ENCODE measurements at places on chromosomes 6 and 20. TPM values are rescaled to one million over a fixed set of nuclear protein-coding genes. Genes with fewer than 3 reads are reported as not detected.

ZBTB46 gene
- 4.9 TPM for total RNA-seq

MYMX gene
- total RNA-seq = not detected

TPBG gene
- total RNA-seq = 44.6 TPM

ARMC2 gene
- total RNA-seq = 7.9 TPM

SAMD3 gene
- not detected for total RNA-seq

BPIFB1 gene
- not detected for total RNA-seq

GPR6 gene
- total RNA-seq = not detected

C20orf144 gene
- total RNA-seq = 0.20 TPM

KCNK16 gene
- total RNA-seq = not detected

FOXA2 gene
- not detected for total RNA-seq

- no peak overlapping the region for H3K27ac ChIP-seq
- DNase-seq = no peak
- no peaks in the 10 kb centered on the region for H3K36me3 ChIP-seq
- peaks cover 83% of the 10 kb centered on the region for H3K27me3 ChIP-seq
- peaks cover 10% of the 10 kb centered on the region for H3K4me1 ChIP-seq
- no peak overlapping the region for H3K4me3 ChIP-seq
Measured at GRCh38 chr20:51184289-51184688, 161.4 kb upstream of the KCNG1 start.

- DNase-seq = no peak
- no peak overlapping the region for H3K4me3 ChIP-seq
- 0 out of 2 replicates have a peak overlapping the region, but pooled peaks have one; percentile 34 for H3K27ac ChIP-seq
- no peaks in the 10 kb centered on the region for H3K36me3 ChIP-seq
Measured at GRCh38 chr6:56684342-56685101, 41.8 kb upstream of the DST start.

DNA sequence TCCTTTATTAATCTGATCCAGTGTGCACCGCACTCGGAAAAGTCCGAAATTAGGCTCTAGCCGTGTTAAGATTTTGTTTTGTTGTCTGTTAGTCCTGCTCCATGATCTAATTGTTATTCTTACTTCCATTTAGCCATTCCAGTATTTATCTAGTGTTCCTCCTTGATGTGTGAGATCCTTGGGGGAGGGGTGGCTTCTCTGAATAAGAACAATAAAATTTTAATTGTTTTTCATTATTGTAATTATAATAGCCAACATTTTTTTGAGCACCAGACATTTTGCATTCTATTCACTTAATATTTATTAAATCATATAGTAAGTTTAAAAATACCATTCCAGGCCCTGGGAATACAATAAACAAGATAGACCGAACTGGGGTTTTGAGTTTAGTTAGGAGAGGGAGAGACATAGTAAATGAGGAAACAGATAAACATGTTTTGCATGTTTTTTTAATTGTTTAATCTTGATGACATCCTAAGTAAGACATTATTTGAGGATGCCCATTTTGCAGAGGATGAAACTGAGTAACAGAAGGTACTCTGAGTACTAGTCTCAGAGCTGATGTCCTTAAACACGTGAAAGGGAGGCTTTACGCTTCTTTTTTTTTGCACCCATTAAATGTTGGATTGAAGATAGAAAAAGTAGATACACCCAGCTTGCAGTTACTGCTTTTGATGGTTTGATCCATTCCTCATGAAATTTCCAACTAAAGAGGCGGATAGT, 1.2 kb downstream of the CBFA2T2 start:
- H3K27me3 ChIP-seq = no peaks in the 10 kb centered on the region
- no peak for DNase-seq

- peaks cover 40% of the 10 kb centered on the region for H3K27me3 ChIP-seq
- H3K4me1 ChIP-seq = no peaks in the 10 kb centered on the region
- no peaks in the 10 kb centered on the region for H3K36me3 ChIP-seq
- no peak for DNase-seq
- no peak overlapping the region for H3K27ac ChIP-seq
- no peak overlapping the region for H3K4me3 ChIP-seq
Measured at GRCh38 chr6:33167374-33168283, 24.6 kb downstream of the COL11A2 start.

DNA sequence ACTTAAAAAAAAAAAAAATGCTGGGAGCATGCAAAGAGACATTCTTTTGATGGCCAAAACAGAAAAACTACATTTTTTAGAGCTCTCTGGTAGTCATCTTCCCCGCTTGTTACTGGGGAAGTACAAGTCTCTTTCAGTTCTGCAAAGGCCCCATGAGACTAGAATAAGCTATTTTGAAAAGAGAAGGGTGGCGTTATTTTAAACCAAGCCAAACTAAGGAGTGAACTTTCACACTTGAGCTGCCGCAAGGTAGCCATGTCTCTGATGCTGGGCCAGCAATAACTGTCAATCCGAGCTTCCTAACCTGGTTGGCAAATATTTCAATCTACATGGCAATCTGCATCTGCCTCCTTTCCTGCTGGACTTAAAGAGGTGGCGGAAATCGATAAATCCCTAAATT, 96.7 kb downstream of the L3MBTL3 start:
- H3K27me3 ChIP-seq = no peaks in the 10 kb centered on the region
- no peak for DNase-seq
- no peaks in the 10 kb centered on the region for H3K36me3 ChIP-seq

GRCh38 chr6:169415179-169415578, 161.5 kb upstream of the THBS2 start:
- H3K27ac ChIP-seq = no peak overlapping the region
- H3K4me1 ChIP-seq = no peaks in the 10 kb centered on the region
- no peak for DNase-seq
- no peak overlapping the region for H3K4me3 ChIP-seq
- no peaks in the 10 kb centered on the region for H3K36me3 ChIP-seq
- peaks cover 30% of the 10 kb centered on the region for H3K27me3 ChIP-seq

GRCh38 chr6:149389509-149390297, 10.4 kb upstream of the SUMO4 start:
- DNase-seq = no peak
- H3K36me3 ChIP-seq = peaks cover 37% of the 10 kb centered on the region
- no peaks in the 10 kb centered on the region for H3K27me3 ChIP-seq
- no peaks in the 10 kb centered on the region for H3K4me1 ChIP-seq
- H3K27ac ChIP-seq = no peak overlapping the region
- H3K4me3 ChIP-seq = no peak overlapping the region

DNA sequence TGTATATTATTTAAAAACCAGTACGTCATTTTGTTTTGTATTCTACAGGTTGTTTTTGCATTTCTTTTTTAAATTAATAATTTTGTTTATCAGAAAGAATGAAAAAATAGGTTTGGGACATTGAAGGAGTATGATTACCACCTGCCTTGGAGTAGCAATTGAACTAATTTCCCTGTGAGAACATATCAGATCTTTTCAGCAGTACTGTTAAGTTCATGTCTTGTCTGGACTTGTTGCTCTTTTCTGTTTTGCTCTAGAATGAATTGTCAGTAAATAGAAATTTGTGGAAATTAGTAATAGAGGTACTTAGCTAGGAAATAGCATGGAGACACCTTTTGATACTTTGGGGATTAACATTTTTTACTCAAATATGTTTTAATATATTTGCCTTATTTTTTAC, 24.3 kb downstream of the HSF2 start:
- no peak overlapping the region for H3K27ac ChIP-seq
- no peaks in the 10 kb centered on the region for H3K4me1 ChIP-seq
- peak; percentile 17 for DNase-seq
- H3K27me3 ChIP-seq = no peaks in the 10 kb centered on the region
- peaks cover 43% of the 10 kb centered on the region for H3K36me3 ChIP-seq
- H3K4me3 ChIP-seq = no peak overlapping the region

GRCh38 chr6:76230711-76231110, 158.2 kb upstream of the IMPG1 start:
- H3K4me3 ChIP-seq = no peak overlapping the region
- no peak overlapping the region for H3K27ac ChIP-seq
- no peaks in the 10 kb centered on the region for H3K27me3 ChIP-seq
- H3K4me1 ChIP-seq = no peaks in the 10 kb centered on the region
- H3K36me3 ChIP-seq = no peaks in the 10 kb centered on the region
- no peak for DNase-seq

- H3K27me3 ChIP-seq = no peaks in the 10 kb centered on the region
- DNase-seq = peak; percentile 58
- H3K4me1 ChIP-seq = no peaks in the 10 kb centered on the region
- no peak overlapping the region for H3K4me3 ChIP-seq
Measured at GRCh38 chr6:49513153-49513989, 13.6 kb downstream of the GLYATL3 start.

DNA sequence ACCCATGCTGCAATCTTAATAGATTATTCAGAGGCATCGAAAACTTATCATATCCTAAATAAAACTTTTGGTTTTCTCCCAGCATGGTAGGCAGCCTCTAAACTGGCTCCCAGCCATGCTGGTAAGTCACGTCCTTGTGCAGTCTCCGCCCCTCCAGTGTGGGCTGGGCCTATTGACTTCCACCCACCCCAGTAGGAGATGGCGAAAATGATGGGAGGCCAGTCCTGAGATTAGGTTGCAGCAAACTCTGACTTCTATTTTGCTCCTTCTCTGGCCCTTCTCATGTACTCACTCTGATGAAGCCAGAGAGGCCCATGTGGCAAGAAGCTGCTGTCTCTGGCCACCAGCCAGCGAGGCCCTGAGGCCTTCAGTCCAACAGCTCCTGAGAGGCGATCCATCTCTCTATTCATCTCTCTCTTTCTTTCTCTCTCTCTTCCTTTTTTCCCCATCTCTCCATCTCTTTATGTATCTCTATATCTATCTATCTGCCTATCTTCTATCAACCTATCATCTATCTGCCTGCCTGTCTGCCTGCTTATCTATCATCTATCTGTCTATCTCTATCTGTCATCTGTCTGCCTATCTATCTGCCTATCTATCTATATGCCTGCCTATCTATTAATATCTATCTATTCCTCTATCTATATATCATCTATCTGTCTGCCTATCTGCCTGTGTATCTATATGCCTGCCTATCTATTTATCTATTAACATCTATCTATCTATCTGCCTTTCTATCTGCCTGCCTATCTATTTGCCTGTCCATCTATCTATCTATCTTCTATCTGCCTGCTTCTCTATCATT, 52.7 kb upstream of the STX16 start:
- H3K27ac ChIP-seq = no peak overlapping the region
- H3K36me3 ChIP-seq = no peaks in the 10 kb centered on the region
- H3K27me3 ChIP-seq = 0 out of 2 replicates have a peak, but pooled peaks cover 1% of the 10 kb centered on the region
- DNase-seq = no peak

Data from PC-9 (cell line).